ENCODE measurements at places on chromosomes 5 and 9. TPM values are rescaled to one million over a fixed set of nuclear protein-coding genes. Genes with fewer than 3 reads are reported as not detected.

Gene DPYSL3
- total RNA-seq, result 2.1 TPM

Gene ANGPTL2
- total RNA-seq, result 2.7 TPM

GRCh38 chr9:108209132-108209685 lies 646.6 kb downstream of the ACTL7B start:
- no peak for DNase-seq
- no peaks in the 10 kb centered on the region for H3K4me1 ChIP-seq
- no peak overlapping the region for H3K27ac ChIP-seq
- H3K4me3 ChIP-seq, result no peak overlapping the region
- H3K27me3 ChIP-seq, result no peaks in the 10 kb centered on the region
- H3K36me3 ChIP-seq, result no peaks in the 10 kb centered on the region

Gene HTR4
- 1.8 TPM for total RNA-seq

DNA sequence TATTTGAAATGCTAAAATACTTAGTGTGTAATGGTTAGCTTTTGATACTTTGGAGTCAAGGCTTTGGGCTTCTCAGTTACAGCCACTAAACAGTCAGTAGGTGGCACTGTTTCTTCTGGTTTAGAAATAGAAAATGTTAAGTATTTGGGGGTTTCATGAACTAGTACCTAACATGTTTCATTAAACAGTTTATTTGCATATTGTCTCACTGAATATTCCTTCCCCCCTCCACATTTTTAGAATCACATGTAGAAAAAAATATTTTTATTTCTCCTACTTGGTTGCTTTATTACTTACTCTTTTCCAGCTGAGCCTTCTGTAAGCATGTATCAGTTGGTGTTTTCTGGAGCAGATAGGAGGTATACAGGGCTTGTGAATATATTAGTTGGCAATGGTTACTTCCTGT lies 48.0 kb downstream of the IPO11 start:
- H3K4me1 ChIP-seq, result no peaks in the 10 kb centered on the region
- DNase-seq, result no peak
- no peaks in the 10 kb centered on the region for H3K36me3 ChIP-seq
- no peak overlapping the region for H3K4me3 ChIP-seq
- no peak overlapping the region for H3K27ac ChIP-seq

Gene PDLIM4
- total RNA-seq, result 0.93 TPM
